ENCODE measurements at places on chromosomes 6 and 20. TPM values are rescaled to one million over a fixed set of nuclear protein-coding genes. Genes with fewer than 3 reads are reported as not detected.
A peak's percentile ranks its signal among the peaks of the same experiment; 100 is the strongest.

DNA sequence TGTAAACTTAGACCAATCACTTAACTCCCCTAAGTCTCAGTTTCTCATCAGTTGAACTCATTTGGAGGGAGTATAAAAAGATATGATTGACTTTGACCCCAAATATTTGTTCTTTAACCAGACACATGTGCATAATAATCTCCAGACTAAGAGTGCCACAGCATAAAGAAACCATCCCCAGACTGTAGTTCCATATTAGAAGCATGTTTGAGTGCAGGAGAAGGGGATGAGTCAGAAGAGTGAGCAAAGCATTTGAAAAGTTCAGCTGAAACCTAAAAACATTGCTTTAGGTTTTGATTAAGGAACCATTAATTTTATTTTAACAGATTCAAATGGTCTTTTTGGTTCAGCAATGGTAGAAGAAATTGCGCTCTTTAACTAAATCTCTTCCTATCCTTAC lies 654.8 kb downstream of the UTRN start:
- peaks cover 2% of the 10 kb centered on the region for H3K27me3 ChIP-seq
- no peaks in the 10 kb centered on the region for H3K36me3 ChIP-seq
- H3K4me3 ChIP-seq: no peak overlapping the region
- H3K27ac ChIP-seq: no peak overlapping the region
- no peaks in the 10 kb centered on the region for H3K4me1 ChIP-seq

DNA sequence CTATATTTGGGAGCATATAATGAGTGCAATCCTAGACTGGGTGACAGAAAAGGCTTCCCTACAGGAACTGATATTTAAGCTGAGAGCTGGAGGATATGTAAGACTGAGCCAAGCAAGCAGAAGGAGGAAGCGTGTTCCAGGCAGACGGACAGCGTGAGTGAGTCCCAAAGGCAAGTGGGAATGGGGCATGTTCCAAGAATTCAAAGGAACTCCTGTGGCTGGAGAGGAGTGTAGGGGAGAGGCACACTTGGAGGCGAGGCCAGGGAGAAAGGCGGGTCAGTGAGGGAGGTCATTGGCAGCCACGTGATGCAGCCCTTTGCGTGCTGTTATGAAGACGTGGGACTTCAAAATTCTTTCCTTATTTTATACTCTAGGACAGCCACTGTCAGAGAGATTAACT lies 27.9 kb upstream of the SGK1 start:
- no peak overlapping the region for H3K27ac ChIP-seq
- H3K4me3 ChIP-seq: no peak overlapping the region
- no peak for DNase-seq
- no peaks in the 10 kb centered on the region for H3K36me3 ChIP-seq
- peaks cover 11% of the 10 kb centered on the region for H3K4me1 ChIP-seq
- H3K27me3 ChIP-seq: no peaks in the 10 kb centered on the region

GRCh38 chr6:64128301-64129024 lies 492.9 kb downstream of the PHF3 start:
- H3K27me3 ChIP-seq: no peaks in the 10 kb centered on the region
- no peak overlapping the region for H3K27ac ChIP-seq
- no peak overlapping the region for H3K4me3 ChIP-seq
- H3K4me1 ChIP-seq: no peaks in the 10 kb centered on the region
- no peaks in the 10 kb centered on the region for H3K36me3 ChIP-seq

GRCh38 chr6:92231171-92231701 lies 1188.1 kb downstream of the EPHA7 start:
- H3K36me3 ChIP-seq: no peaks in the 10 kb centered on the region
- H3K27ac ChIP-seq: no peak overlapping the region
- H3K4me1 ChIP-seq: no peaks in the 10 kb centered on the region
- H3K4me3 ChIP-seq: no peak overlapping the region

GRCh38 chr6:56992036-56992435 lies 37.1 kb downstream of the BEND6 start:
- no peaks in the 10 kb centered on the region for H3K4me1 ChIP-seq
- H3K36me3 ChIP-seq: no peaks in the 10 kb centered on the region
- H3K27me3 ChIP-seq: peaks cover 12% of the 10 kb centered on the region
- no peak overlapping the region for H3K4me3 ChIP-seq

DNA sequence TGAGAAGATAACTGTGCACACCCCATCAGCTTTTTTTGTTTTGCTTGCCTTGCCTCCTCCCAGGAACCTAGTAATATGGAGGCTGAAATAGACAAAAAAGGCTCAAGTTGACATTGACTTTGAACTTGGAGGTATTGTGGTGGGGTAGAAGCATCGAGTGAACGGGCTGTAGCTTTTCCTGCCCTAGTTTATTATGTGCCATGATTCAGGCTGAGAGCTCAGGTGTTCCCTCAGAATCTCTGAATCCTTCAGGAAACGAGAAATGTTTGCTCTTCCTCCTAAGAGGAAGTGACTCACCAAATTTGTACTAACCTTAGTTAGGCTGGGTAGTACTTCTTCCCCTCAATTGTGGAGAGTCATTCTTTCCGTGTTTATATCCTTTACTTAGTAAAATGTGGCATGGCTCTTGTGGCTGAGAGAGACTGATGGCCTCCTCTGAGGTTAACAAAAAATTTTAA lies 98.8 kb downstream of the SASH1 start:
- H3K27ac ChIP-seq: no peak overlapping the region
- H3K36me3 ChIP-seq: no peaks in the 10 kb centered on the region
- peaks cover 23% of the 10 kb centered on the region for H3K27me3 ChIP-seq
- peaks cover 9% of the 10 kb centered on the region for H3K4me1 ChIP-seq

DNA sequence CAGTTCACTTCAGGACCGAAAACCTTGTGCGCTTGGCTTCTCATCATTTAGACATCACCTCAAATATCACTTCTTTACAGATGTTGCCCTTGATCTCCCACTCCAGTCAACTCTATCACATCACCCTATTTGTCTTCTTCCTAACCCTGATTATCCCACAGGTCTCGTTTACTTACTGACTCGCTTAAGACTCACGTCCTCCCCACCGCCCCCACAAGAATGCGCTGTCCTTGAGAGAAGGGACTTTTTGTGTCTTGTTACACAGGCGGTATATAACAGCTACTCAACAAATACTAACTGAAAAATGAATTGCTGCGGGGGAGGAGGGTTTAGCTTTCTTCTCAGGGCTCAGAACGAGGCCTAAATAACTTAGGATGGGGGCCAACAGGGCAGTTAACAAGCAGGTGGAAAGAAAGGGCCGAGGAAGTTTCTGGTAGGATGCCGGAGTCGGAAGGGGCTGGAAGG lies 527 bp downstream of the TOMM34 start:
- peak; percentile 50 for DNase-seq
- H3K4me1 ChIP-seq: peaks cover 73% of the 10 kb centered on the region
- H3K4me3 ChIP-seq: peak overlapping the region; percentile 97
- peak overlapping the region; percentile 92 for H3K27ac ChIP-seq
- H3K27me3 ChIP-seq: no peaks in the 10 kb centered on the region

GRCh38 chr6:142045380-142046278 lies 87.1 kb upstream of the GJE1 start:
- DNase-seq: no peak
- H3K27me3 ChIP-seq: peaks cover 5% of the 10 kb centered on the region
- no peak overlapping the region for H3K4me3 ChIP-seq
- H3K27ac ChIP-seq: no peak overlapping the region
- H3K36me3 ChIP-seq: no peaks in the 10 kb centered on the region

DNA sequence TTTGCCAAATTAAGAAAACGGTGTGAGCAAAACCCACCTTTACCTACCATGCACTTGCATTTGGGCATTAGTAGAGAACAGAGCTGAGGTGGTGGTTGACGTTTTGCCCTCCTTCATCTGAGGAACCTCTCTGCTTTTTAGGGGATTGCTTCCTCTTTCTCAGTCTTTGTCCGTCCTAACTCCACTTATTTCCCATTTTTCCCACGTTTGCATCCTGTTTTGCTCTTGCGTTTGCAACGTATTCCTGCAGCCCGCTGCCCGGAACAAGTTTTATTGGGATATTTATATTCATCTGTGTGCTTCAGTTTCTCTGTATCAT lies 374 bp upstream of the SERINC1 start:
- peak overlapping the region; percentile 99 for H3K27ac ChIP-seq
- H3K4me3 ChIP-seq: peak overlapping the region; percentile 92
- no peaks in the 10 kb centered on the region for H3K27me3 ChIP-seq
- peaks cover 18% of the 10 kb centered on the region for H3K36me3 ChIP-seq
- DNase-seq: no peak
- peaks cover 27% of the 10 kb centered on the region for H3K4me1 ChIP-seq

GRCh38 chr6:40791004-40791403 lies 203.8 kb upstream of the LRFN2 start:
- no peak overlapping the region for H3K4me3 ChIP-seq
- no peak for DNase-seq
- H3K4me1 ChIP-seq: peaks cover 33% of the 10 kb centered on the region
- H3K36me3 ChIP-seq: peaks cover 3% of the 10 kb centered on the region
- no peak overlapping the region for H3K27ac ChIP-seq

- H3K27ac ChIP-seq: no peak overlapping the region
- H3K36me3 ChIP-seq: no peaks in the 10 kb centered on the region
- H3K4me1 ChIP-seq: peaks cover 10% of the 10 kb centered on the region
- no peak for DNase-seq
Observed at GRCh38 chr6:127458222-127458621, 967 bp downstream of the KIAA0408 start.

GRCh38 chr20:38245753-38246152 lies 14.8 kb downstream of the KIAA1755 start:
- H3K27me3 ChIP-seq: peaks cover 4% of the 10 kb centered on the region
- no peaks in the 10 kb centered on the region for H3K4me1 ChIP-seq
- H3K36me3 ChIP-seq: no peaks in the 10 kb centered on the region
- no peak overlapping the region for H3K4me3 ChIP-seq
- H3K27ac ChIP-seq: no peak overlapping the region

- no peak overlapping the region for H3K4me3 ChIP-seq
- no peaks in the 10 kb centered on the region for H3K36me3 ChIP-seq
- no peaks in the 10 kb centered on the region for H3K4me1 ChIP-seq
- no peak overlapping the region for H3K27ac ChIP-seq
Observed at GRCh38 chr6:169168302-169168630, 85.4 kb downstream of the THBS2 start.

- H3K27ac ChIP-seq: no peak overlapping the region
- peaks cover 10% of the 10 kb centered on the region for H3K4me1 ChIP-seq
- no peak overlapping the region for H3K4me3 ChIP-seq
- no peak for DNase-seq
- no peaks in the 10 kb centered on the region for H3K36me3 ChIP-seq
- no peaks in the 10 kb centered on the region for H3K27me3 ChIP-seq
Observed at GRCh38 chr6:11810039-11810541, 31.5 kb upstream of the ADTRP start.

- no peak for DNase-seq
- no peaks in the 10 kb centered on the region for H3K27me3 ChIP-seq
- H3K36me3 ChIP-seq: peaks cover 16% of the 10 kb centered on the region
Observed at GRCh38 chr6:31877125-31877650, 1.6 kb downstream of the SLC44A4 start.

DNA sequence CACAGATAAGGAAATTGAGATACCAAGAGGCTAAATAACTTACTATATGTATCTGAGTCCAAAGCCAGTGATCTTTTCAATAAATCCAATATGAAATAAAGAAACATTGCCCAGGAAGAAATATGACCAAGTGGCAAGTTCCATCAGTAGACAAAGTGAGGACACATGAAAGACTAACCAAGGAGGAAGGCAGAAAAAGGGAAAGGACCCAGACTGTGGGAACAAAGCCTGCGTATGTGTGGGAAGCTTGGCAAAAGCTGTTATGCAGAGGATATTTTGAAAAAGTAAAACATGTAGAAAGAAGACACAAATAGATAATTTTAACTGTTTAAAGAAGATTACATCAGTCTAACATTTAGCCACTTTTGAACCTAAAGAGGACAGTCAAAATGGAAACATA lies 264.4 kb upstream of the PRDM1 start:
- peaks cover 15% of the 10 kb centered on the region for H3K36me3 ChIP-seq
- peaks cover 2% of the 10 kb centered on the region for H3K4me1 ChIP-seq
- DNase-seq: no peak

GRCh38 chr6:122872311-122872710 lies 83.3 kb downstream of the SMPDL3A start:
- DNase-seq: no peak
- no peak overlapping the region for H3K27ac ChIP-seq
- no peaks in the 10 kb centered on the region for H3K27me3 ChIP-seq
- no peaks in the 10 kb centered on the region for H3K36me3 ChIP-seq
- no peaks in the 10 kb centered on the region for H3K4me1 ChIP-seq
- H3K4me3 ChIP-seq: no peak overlapping the region

- peaks cover 17% of the 10 kb centered on the region for H3K36me3 ChIP-seq
- peaks cover 47% of the 10 kb centered on the region for H3K4me1 ChIP-seq
- no peak for DNase-seq
- no peaks in the 10 kb centered on the region for H3K27me3 ChIP-seq
Observed at GRCh38 chr6:12010635-12011275, 1.4 kb upstream of the HIVEP1 start.

GRCh38 chr20:32443386-32443974 lies 85.3 kb downstream of the ASXL1 start:
- H3K36me3 ChIP-seq: peaks cover 32% of the 10 kb centered on the region
- no peak overlapping the region for H3K4me3 ChIP-seq
- peaks cover 25% of the 10 kb centered on the region for H3K4me1 ChIP-seq
- no peaks in the 10 kb centered on the region for H3K27me3 ChIP-seq
- peak overlapping the region; percentile 48 for H3K27ac ChIP-seq
- DNase-seq: no peak

DNA sequence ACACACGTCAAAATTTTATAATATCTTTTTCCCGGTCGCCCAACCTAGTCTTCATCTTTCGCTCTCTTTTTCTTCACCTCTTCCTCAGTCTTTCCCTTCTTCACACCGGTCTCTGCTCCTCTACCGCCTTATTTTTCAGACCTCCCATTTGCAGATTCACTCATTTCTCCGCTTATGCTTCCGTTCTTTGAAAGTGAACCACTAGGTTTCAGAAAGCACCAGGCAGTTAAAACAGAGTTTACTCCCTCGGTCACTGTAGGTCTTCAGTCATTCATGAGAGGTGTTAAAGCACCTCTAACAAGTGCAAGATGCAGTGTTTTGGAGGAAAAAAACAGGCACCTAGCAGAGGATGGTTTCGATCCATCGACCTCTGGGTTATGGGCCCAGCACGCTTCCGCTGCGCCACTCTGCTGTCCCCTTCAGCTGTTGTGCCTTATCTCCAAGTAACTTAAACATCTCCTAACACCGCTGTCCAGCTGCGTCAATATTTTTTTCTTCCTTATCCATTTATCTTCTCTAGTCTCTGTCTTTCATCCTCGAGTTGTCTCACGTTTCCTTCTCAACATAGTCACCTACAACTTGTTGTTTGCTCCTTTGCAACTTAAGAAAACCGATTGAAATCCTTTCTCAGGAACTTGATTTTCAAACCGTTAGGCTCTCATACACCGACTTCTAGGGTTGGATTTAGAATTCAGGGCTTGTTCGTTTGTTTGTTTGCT lies 119.7 kb upstream of the ZNF184 start:
- no peak overlapping the region for H3K27ac ChIP-seq
- peak; percentile 24 for DNase-seq
- no peaks in the 10 kb centered on the region for H3K36me3 ChIP-seq
- H3K27me3 ChIP-seq: peaks cover 36% of the 10 kb centered on the region

Gene CST2
- not detected for total RNA-seq

Gene PEX3
- 16.9 TPM for total RNA-seq

Gene RNF144B
- 1.3 TPM for total RNA-seq

Gene STK4
- 201 TPM for total RNA-seq

Gene SCRT2
- total RNA-seq: not detected

Gene GSTA3
- not detected for total RNA-seq
